SJCRH30 (cell line): ENCODE measurements at places on chromosomes 16 and 17. TPM values are rescaled to one million over a fixed set of nuclear protein-coding genes. Genes with fewer than 3 reads are reported as not detected.

DNA sequence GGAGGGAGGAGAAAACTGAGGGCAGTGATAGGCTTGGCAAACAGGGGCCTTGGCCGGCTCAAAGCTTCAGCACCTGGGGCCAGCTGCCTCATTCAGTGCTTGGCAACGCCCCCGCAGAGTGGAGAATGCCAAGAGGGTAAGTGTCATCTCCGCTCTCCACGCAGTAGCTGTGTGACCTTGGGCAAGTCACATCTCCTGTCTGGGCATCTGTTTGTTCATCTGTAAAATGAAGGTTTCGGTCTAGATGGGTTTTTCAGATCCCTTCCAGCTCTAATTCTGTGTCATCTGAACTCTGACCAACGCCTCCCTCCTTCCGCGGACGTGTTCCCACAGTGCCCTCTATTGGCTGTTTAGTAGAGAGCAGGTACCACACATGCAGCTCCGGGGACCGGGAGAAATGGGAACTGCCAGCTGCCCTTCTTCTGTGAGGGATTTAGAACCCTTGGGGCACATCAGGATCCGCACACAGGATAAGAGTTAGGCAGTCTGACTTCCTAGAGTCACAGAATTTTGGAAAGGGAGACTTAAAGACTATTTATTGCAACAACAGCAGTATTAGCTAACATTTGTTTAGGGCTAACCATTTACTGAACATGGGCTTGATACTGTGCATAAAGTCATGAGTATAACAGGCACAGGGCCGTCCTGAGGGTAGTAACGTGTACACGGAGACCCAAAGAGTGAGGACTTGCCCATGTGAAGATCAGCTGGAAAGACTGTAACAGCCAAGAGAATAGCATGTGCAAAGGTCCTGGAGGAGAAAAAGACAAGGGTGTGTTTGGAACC is 26.8 kb downstream of the GP2 start:
- no peak overlapping the region for H3K4me3 ChIP-seq
- H3K36me3 ChIP-seq: no peaks in the 10 kb centered on the region
- no peaks in the 10 kb centered on the region for H3K27me3 ChIP-seq
- no peak overlapping the region for H3K27ac ChIP-seq
- DNase-seq: peak; percentile 38
- no peaks in the 10 kb centered on the region for H3K4me1 ChIP-seq

DNA sequence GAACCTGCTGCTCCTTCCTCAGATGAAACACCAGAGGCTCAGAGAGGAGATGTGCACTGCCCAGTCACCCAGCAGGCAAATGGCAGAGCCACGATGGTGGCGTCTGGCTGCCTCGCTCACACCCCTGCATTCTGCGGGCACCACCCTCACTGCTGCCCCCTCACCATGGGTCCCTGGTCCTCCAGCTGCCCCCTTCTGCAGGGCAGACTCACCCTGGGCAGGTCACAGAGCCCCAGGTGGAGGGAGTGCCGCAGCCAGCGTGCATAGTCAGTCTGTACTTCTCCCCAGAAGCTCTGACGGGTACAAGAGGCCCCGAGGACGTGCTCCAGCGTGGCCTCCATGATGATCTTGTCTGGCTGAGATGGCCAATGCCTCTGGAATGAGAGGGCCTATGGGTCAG is 52.9 kb downstream of the RMI2 start:
- no peak overlapping the region for H3K4me3 ChIP-seq
- H3K27ac ChIP-seq: no peak overlapping the region
- no peaks in the 10 kb centered on the region for H3K36me3 ChIP-seq
- H3K27me3 ChIP-seq: peaks cover 2% of the 10 kb centered on the region; the same call in 1 of the 2 replicates
- peaks cover 5% of the 10 kb centered on the region; the same call in 1 of the 2 replicates for H3K4me1 ChIP-seq

DNA sequence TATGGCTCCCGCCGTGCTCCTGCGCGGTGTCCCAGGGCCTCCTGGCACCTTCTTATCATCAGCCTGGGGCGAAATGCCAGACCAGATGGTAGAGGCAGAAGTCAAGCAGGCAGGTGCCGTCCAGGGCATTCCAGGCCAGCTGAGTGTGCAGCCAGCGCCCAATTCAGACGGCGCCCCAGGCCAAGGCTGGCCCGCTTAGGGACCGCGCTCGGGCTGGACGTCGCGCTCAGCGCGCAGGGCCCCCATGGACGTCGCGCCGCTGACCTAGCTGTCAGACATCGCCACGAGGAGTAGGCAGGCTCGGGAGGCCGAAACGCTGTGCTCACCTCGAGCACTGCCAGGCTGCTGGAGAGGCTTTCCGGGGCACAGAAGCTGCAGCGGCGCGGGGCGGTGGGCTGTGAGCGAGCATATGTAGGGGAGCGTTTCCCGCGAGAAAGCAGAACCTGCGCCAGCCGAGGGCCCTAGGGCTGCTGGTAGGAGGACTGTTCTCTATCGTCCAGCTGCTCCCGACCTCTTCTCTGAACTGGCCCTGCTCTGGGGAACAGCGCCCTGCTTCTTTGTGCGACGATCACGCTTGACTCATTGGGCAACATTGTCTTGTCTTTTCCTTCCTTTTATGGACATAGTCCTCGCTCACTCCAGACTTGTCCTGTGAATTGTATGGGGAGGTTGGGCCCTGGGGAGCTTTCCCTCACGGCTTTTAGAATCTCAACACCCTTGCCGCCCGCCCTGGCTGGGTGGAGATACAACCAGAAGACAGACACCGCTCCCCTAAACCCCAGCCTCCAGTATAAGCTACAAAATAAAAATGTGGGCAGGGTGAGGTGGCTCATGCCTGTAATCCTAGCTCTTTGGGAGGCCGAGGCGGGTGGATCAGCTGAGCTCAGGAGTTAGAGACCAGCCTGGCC is 8.4 kb upstream of the CA4 start:
- no peak overlapping the region for H3K27ac ChIP-seq
- H3K4me1 ChIP-seq: no peaks in the 10 kb centered on the region
- H3K4me3 ChIP-seq: peak overlapping the region; percentile 53
- no peaks in the 10 kb centered on the region for H3K36me3 ChIP-seq

DNA sequence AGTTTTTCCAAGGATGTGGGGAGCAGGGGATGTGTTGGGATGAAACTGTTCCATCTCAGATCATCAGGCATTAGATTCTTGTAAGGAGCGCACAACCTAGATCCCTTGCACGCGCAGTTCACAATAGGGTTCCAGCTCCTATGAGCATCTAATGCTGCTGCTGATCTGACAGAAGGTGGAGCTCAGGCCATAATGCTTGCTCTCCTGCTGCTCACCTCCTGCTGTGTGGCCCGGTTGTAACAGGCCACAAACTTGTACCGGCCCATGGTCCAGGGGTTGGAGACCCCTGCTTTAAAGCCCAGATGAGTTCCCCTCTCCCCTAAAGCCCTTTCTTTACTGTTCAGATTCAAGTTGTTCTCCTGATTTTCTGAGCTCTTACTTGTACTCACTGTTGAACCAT is 44.8 kb downstream of the RNF135 start:
- 0 out of 2 replicates have a peak, but pooled peaks cover 3% of the 10 kb centered on the region for H3K36me3 ChIP-seq
- no peaks in the 10 kb centered on the region for H3K27me3 ChIP-seq
- DNase-seq: no peak
- no peaks in the 10 kb centered on the region for H3K4me1 ChIP-seq
- no peak overlapping the region for H3K27ac ChIP-seq

The NPW gene
- 1.6 TPM in 2 replicates for total RNA-seq
